Activated B cell treated with CpG ODN at 0.5 μM for 24 hours (primary cell): ENCODE measurements at places on chromosomes 12 and 14. TPM values are rescaled to one million over a fixed set of nuclear protein-coding genes. Genes with fewer than 3 reads are reported as not detected.

DNA sequence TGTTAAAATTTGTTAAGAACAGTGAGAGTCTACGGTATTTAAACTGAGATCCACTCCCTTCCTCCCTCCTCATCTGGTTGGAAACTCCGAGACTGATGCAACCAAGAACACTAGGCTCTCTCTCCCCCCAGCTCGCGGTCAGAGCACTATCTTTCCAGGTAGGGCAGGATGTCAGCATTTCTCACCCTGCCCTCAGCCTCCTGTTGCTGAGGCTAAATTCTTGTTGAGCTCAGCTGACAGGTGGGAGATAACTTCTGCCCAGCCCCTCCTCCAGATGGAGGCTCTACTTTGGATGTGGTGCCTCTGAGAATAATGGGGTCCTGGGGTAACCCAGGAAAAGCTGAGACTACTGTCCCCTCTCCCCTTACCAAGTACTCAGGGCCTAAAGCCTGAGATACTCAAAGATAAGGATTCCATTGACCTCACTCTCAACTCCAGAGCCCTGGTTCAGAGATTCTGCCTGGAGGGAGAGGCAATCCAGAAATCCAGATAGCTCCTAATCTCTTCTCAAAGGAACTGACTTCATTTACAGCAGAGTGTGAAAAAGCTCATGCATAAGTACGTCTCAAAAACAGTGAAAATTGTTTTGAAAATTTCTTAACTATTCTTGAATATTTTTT, 110.1 kb downstream of the EML5 start:
- no peak for DNase-seq

- no peak for DNase-seq
Measured at GRCh38 chr14:27528328-27528727, 930.5 kb upstream of the NOVA1 start.

- DNase-seq: no peak
Measured at GRCh38 chr14:61569308-61569707, 126.0 kb upstream of the HIF1A start.

DNA sequence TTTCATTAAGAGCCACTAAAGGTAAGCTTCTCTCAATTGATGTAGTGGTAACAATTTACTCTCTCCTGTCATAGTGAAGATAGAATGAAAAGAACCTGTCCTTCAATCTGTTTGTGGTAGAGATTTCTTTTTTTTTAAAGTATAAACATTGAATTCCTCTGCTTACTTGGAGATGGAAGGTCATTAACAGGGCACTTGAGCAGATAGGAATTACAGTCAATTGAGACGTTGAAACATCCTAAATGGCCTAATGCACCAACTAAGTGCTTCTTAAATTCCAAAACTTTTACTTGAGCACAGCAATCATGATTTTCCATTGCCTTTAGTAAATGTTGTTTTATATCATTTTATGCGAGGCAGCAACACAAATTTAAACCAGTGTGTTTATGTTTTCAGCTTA, 241.4 kb downstream of the FOXG1 start:
- no peak for DNase-seq

DNA sequence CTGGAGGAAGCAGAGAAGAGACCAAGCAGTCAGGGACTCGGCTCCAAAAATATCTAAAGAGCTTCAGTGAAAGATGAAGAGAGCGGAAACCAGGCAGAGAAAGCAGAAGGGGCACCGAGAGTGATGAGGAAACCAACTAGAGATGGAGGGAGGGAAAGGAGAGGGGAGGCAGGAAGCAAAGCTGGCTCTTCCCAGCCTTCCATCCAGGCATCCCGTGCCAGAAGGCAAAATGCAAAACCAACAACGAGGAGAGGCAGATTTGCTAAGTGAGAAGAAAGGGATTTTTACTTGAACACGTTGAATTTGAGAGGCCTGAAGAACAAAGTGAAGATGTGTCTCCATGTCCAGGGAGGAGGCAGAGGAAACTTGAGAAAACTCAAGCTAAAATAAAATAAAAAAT, 90.1 kb downstream of the NUAK1 start:
- DNase-seq: no peak

GRCh38 chr12:85509857-85510256, 229.8 kb downstream of the ALX1 start:
- DNase-seq: no peak

DNA sequence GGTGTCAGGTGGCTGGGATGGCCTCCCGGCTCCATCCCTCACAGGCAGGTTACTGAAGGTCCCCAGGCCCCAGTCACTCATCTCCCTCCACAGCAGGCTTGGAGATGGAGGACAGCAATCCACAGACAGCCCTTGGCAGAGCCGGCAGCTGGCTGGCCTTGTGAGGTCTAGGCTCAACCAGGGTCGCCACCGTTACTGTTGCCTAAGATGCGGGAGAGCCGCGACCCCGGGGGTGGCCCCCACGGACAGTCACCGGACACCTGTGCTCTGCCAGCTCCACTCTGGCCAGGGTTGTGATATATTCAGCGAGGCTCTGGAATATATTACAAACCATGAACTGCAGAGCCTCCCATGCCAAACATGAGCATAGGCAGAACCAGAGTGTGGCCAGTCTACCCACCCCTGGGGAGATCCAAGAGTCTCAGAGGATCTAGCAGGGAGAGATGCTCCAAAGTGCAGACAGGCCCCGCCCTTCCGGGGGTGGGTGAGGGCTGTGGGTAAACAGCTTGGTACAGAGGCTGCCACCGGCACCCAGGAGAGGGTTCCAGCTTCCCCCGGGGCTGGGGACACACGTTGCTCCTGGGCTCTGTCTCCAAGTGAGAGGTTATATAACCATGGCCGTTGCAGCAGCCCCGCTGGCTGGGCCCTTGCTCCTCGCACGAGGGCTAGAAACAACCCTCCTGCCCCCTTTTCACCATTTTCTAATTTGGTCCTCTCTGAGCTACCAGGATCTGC, 55.9 kb upstream of the DIO3 start:
- DNase-seq: peak; percentile 2

DNA sequence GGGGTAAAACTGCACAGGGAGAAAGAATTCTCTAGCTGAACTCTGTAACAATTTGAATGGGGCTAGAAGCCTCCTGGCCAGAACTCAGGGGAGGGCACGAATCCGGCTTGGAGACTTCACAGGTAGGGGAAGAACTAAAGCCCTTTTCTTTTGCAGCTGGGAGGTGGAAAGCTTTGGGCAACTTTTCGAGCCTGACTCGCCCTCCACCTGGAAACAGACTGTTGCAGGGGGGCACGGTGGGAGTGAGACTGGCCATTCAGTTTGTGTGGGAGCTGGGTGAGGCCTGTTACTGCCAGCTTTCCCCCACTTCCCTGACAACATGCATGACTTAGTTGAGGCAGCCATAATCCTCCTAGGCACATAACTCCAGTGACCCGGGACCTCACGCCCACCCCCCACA, 135.8 kb downstream of the PLCZ1 start:
- DNase-seq: no peak

DNA sequence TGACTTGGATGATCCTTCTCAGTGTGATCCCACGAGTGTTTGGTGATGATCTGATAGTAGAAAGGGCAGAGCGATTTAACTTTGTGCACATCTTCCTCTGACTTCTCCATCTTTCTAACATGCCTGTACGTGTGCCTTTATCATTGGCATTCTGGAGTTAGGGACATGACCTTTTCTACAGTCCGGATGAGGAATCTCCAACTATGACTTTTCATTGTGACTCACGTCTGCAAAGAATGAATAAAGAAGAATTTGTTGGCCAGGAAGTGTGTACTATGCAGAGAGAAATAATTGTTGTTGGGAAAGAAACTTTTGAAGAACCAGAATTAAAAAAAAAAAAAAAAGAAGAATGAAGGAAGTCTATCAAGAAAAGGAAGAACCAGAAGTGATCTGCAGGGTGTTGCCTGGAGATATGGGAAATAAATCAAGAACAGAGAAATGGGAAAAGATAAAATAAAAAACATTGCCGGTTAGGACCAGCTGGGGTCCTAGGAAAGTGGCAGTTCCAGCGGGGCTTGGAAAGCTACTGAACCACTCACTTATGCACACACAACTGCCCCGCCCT, 25.3 kb downstream of the PPFIBP1 start:
- DNase-seq: no peak

GRCh38 chr12:40157336-40157735, 51.5 kb upstream of the SLC2A13 start:
- no peak for DNase-seq

DNA sequence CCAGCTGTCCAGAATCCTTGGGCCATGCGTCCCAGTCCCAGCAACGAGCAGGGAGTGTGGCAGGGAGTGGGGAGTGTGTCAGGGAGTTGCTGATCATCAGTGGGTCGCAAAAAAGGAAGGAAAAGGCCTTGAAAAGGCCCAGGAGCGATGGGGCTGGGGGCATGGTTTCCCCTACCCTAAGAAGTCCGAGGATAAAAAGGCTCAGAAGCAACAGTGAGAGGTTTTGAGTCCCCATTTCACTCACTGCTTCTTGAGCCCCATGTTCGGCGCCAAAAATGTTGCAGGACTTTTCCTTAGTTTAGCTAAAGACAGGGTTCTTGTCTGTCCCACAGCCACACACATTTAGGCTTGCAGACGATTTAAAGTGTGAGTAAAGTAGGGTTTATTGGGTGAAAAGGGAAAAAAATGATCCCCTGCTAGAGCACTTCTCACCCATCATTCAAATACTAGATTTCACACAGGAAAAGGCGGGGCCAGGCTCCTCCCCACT, 189.5 kb downstream of the KCNC2 start:
- DNase-seq: no peak

DNA sequence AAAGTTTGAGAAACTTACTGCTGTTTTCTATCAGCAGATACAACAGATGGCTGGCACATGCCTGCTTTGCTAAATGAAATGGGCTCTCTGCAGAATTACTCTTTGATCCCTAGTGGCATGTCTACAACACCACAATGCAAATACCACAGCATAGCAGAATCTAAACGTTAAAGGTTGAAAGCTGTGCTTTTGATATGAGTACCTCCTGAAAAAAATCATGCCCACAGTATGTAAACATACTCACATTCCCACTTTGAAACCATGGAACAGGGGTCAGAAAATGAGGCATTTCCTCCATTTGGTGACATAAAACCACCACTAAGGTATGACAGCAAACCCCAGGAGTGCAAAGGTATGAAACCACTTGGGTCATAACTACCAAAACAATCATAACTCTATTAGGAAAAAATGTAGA, 7.5 kb downstream of the WIF1 start:
- no peak for DNase-seq

GRCh38 chr12:3990501-3991280, 117.5 kb upstream of the PARP11 start:
- no peak for DNase-seq

GRCh38 chr12:74903522-74903921, 306.1 kb downstream of the KCNC2 start:
- DNase-seq: no peak

GRCh38 chr12:26360062-26360461, 164.7 kb downstream of the SSPN start:
- no peak for DNase-seq

DNA sequence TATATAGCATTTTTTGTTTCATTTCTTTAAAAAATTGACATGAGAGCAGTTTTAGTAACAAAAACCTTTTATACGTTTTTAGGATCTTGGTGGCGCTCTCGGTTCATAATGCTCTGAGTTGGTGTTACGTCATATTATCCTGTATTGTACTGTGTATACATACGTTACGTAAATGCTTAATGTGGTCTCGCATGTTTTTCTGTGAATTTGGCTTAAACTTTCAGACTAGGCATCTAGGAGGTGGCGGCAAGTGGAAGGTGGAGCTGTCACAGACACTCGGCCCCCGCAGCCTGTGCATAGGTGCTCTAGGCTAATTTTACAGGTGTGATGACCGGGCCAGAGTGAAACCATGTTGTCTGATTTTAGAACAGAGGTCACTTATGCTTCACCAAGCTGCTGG, 60.0 kb downstream of the PPP2R5C start:
- DNase-seq: no peak

- no peak for DNase-seq
Measured at GRCh38 chr12:105761075-105761474, 377.7 kb downstream of the NUAK1 start.

DNA sequence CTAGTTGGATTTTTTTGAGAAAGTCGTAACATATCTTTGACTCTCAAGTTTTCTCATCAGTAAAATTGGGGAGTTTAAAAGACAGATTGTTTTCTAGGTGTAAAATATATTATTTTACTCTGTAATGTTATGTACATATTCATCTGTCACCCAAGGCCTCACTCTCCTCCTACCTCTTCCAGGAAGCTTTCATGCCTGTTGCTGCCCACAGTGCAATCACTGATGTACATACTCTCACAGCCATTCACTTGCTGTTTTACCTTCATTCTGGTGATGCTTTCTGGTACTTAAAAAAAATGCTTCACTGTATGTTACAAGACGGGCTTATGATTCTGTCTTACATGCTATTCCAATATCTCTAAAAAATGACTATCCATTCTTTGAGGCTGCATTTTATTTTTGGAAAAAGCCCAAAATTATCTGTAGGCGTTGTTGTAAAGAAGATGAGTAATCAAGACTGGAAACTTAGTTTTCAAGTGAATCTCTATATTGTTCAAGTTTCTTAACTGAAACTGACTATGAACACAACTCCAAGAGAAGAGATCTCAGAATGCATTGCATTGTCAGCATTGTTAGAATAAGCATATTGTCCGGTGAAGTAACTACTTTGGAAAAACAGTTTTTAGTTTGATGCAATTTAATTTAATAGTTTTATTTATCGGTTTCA, 82.5 kb downstream of the LMO3 start:
- DNase-seq: no peak

DNA sequence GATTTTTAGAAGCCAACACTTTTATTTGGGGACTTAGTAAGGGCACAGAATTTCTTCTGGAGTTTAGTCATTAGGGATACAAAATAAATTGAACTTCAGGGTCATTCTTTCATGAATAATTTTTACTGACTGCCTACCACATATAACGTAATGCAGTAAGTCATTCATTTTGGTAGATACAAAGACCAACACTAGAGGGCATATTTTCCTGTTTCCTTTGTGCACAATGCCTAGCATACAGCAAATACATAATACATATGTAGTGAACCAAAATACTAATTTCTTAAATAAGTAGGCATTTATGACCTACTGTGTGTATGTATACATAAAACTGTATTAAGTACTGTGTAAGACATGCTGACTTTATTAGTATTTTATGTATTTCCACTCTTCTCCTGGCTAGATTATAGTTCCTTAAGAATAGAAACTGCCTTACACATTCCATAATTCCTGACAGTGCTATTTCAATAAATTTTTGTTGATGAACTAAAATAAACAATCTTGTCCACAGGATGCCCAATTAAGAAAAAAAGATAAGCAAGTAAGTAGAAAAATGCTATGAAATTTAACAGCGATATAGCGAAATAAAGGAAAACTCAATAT, 47.9 kb downstream of the PPP1R12A start:
- DNase-seq: no peak

The CCND2 gene
- total RNA-seq: 230 and 237 TPM in 2 replicates

The LRFN5 gene
- total RNA-seq: 0.11 TPM in 1 of 2 replicates, not detected in the other

The IL26 gene
- total RNA-seq: not detected in 2 replicates

The RNF10 gene
- 180 and 200 TPM in 2 replicates for total RNA-seq

The FERMT2 gene
- 0.24 and 0.51 TPM in 2 replicates for total RNA-seq

The TCL1B gene
- total RNA-seq: 1.1 and 1.2 TPM in 2 replicates

The ESRRB gene
- 0.11 and 0.15 TPM in 2 replicates for total RNA-seq

The FAR2 gene
- not detected in 2 replicates for total RNA-seq

The PTCSC3 gene
- total RNA-seq: not detected in 2 replicates

The DNAH10 gene
- 0.32 and 0.51 TPM in 2 replicates for total RNA-seq

The KLRK1 gene
- 0.56 and 0.98 TPM in 2 replicates for total RNA-seq

The ARMH4 gene
- not detected in 2 replicates for total RNA-seq

The C1RL gene
- total RNA-seq: 13.5 and 19.2 TPM in 2 replicates

The PXMP2 gene
- 5.3 and 7.7 TPM in 2 replicates for total RNA-seq
